ENCODE measurements at places on chromosomes 3 and 15.

- DNase-seq, result no peak
Observed at GRCh38 chr3:50324351-50325112, 2.0 kb upstream of the HYAL2 start.

- no peak for DNase-seq
Observed at GRCh38 chr3:72309661-72310418, 524.9 kb upstream of the PROK2 start.

GRCh38 chr3:99774467-99774866, 43.2 kb upstream of the CMSS1 start:
- peak; percentile 93 for DNase-seq

- no peak for DNase-seq
Observed at GRCh38 chr3:190718097-190718496, 144.4 kb downstream of the GMNC start.

Measured in fibroblast of skin of left quadriceps (primary cell).